ENCODE measurements at places on chromosomes 11 and 22.

- no peak for DNase-seq
These were observed 10.1 kb upstream of the NAALAD2 start for GRCh38 chr11:90124371-90124770.

- DNase-seq, result no peak
These were observed 55.1 kb downstream of the NOX4 start for GRCh38 chr11:89436071-89436470.

- DNase-seq, result peak; percentile 94
These were observed at the start of gene GALNT18 for GRCh38 chr11:11621573-11622339. Gene GALNT18 (minus strand): TSS chr11:11622005.

DNA sequence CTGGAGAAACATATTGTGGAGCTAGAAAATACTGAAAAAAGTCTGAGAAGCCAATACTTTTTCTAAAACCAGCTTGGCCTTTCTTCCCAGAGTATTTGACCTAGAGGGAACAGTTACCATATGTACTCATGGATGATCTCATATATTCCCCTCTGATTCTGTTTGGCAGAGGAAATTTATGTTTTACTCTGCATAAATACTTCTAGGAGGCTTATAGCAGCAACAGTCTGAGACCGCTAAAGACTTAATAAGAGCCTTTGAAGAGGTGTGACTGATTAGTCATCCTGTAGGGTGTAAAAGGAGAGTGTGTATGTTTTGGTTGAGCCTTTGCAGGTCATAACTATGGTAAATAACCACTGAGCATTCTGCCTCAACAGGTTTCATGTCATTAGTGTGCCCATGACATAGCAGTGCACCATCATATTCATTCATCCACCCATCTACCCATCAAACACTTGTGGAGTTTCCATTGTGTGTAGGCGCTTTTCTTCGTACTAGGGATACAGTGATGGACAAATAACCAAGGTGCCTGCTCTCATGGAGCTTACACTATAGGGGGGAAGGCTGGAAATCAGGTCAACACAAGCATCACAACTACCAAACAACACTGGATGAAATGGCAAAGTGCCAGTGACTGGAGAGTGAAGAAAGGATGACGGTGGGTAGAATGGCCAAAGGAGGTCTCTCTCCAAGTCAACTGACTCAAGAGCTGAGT lies 44.5 kb downstream of the TRAF6 start:
- no peak for DNase-seq

GRCh38 chr11:11312738-11313137 lies 40.3 kb downstream of the CSNK2A3 start:
- no peak for DNase-seq

DNA sequence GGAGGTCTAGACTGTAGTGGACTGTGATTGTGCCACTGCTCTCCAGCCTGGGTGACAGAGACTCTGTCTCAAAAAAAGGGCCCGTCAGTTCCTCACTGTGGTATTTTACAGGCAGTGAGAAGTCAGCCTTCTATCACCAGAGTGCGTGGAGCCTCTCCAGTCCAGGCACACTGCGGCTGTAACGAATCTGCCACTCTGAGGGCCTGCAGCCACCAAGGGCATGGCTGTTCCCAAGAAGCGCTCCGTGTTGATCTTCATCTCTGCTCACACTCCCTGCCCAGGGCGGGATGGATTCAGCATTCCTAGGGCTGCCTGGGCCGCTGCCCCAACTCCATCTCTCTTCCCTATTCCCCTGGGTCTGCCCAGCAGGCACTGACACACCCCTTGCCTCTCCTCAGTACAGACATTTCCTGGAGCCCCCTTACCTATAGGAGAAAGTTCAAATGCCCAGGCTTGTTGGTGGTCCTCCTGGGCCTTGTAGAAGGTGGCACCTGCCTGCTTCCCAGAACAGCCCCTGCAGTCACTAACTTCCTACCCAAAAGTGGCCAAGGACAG lies 148.4 kb downstream of the CACNA1I start:
- DNase-seq, result no peak

DNA sequence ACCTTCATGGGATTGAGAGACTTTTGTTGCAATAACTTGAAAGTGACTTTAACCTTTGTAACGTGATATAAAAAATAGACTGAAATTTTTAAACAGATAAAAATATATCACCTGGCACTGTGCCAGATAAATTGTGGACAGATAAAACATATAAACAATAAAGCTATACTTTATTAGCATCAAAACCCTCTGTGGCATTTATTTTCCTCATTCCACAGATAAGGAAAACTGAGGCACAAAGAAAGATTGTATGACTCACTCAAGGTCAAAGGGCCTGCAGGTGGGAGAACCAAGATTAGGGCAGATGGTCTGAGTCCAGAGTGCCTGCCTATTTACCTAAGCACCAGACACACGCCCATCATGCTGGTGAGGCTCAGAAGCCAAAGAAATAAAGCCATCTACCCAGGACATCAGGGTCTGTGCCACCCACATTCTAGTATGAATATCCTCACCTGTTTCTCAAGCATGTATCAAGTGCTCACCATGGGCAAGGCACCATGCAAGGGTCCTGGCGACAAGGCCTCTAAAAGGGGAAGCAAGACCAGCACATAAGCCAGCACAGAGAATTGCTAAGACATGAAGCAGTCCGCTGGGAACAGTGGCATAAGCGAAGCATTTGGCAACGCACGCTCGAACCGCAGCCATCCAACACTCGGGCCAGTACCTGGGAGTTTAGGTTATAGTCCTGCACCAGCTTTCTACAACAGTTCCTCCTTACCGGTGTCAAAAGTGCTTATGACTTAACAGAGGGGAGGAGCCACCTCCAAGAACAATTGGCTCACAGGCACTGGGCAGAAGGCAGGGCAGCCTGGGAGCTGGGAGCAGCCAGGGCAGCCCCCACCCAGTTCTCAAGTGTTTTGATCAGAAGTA lies 17.6 kb downstream of the MYH9 start:
- DNase-seq, result no peak

- DNase-seq, result no peak
These were observed 793.7 kb upstream of the LRRC4C start for GRCh38 chr11:42253156-42253555.

GRCh38 chr11:83206221-83206620 lies 12.7 kb downstream of the ANKRD42 start:
- no peak for DNase-seq

DNA sequence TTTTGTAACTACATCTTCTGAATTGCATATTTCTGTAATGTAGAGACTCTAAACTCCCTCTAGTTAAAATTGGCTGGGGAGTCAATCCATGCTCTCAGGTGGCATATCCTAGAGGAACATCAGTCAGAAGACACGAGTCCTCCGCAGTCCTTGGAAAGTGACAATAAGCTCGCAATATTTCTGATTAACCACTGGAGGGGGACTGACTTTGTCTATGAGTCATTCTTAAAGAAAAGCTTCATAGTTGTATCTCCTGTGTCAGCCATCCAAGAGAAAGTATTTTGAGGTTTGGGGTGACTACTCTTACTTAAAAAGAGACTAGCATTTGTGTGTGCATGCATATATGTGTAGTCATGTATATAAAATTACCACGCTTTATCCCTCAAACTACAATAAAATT lies 60.2 kb downstream of the SLN start:
- DNase-seq, result no peak

DNA sequence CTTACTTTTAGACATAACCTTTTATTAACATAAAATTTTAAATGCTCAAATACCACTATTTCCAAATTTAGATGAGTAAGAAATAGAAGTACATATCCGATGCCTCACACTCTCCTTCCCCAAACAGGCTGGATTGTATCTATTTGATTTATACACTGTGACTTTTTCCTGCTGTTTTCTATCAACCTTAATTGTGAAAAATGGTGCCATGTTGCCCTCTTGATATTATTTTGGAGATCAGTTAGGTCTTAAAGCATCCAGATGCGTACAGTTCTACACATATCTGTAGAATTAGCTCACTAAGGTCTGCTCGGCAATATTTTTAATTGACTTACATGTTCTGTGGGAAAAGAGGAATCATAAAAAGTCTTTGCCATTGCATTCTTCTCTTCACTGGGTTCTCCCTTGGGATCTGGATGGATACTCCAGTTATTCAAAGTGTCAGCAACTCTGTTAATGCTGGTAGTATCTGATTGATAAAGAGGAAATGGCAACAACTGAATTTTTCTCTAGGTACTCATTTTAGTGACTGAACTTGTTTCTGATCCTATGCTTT lies 27.2 kb downstream of the EIF3M start:
- DNase-seq, result no peak

- DNase-seq, result peak; percentile 16
These were observed 26.7 kb downstream of the FAM83F start for GRCh38 chr22:40021401-40022000.

- no peak for DNase-seq
These were observed 9.4 kb upstream of the FBLN1 start for GRCh38 chr22:45493286-45493771.

- no peak for DNase-seq
These were observed 63.5 kb upstream of the CSNK2A3 start for GRCh38 chr11:11416502-11416901.

DNA sequence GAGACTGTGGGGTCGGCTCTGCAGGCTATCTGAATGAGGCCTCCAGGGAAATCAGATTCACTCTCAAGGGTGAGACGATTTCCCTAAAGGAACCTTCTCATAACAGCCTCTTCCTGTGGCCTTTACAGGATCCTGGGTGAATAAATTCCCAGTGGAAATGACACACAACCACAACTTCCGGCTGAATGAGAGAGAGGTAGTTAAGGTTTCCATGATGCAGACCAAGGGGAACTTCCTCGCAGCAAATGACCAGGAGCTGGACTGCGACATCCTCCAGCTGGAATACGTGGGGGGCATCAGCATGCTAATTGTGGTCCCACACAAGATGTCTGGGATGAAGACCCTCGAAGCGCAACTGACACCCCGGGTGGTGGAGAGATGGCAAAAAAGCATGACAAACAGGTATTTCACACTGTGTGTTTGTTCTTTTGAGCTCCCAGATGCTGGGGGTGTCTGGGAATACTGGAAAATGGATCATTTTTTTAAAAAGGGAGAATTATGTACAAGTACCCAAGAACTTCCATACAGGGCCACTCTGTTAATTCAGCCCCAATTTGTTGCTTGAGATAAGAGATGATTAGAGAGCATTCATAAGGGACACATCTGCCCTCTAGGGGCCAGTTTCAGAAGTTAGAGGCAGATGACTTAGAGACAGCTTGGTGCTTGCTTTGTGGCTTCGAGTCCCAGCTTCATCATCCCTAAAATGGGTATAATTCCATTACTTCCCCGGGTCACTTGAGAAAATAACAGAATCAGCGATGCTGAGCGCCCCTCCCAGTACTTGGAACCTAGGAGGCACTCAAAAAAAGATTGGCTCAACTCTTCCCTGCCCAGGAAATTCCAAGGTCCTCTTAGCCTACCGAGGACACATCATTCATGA lies 10.2 kb downstream of the SERPIND1 start:
- no peak for DNase-seq

- DNase-seq, result no peak
These were observed 372.1 kb downstream of the FAT3 start for GRCh38 chr11:92596596-92597317.

GRCh38 chr22:45337536-45337935 lies 27.8 kb downstream of the FAM118A start:
- DNase-seq, result no peak

DNA sequence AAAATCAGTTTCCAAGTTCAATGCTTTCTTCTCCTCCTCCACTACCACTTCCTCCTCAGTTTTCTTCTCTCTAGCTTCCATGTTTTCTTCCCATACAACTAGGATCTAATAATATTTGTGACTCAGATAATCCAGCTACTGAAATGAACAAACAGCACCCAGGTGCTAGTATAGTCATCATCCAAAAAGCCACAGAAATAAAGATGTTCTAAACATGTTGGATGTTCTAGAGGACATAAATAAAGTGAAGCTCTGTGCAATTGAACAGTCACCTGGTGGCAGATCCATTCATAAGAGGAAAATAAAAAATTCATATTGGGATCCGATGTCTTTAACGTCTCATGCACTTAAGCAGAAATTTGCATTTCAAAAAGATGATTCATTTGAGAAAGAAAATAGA lies 142.8 kb downstream of the ENTHD1 start:
- no peak for DNase-seq

GRCh38 chr11:537622-538430 lies 499 bp downstream of the LRRC56 start:
- DNase-seq, result no peak

- no peak for DNase-seq
These were observed 25.6 kb upstream of the ADSL start for GRCh38 chr22:40320687-40321086.

DNA sequence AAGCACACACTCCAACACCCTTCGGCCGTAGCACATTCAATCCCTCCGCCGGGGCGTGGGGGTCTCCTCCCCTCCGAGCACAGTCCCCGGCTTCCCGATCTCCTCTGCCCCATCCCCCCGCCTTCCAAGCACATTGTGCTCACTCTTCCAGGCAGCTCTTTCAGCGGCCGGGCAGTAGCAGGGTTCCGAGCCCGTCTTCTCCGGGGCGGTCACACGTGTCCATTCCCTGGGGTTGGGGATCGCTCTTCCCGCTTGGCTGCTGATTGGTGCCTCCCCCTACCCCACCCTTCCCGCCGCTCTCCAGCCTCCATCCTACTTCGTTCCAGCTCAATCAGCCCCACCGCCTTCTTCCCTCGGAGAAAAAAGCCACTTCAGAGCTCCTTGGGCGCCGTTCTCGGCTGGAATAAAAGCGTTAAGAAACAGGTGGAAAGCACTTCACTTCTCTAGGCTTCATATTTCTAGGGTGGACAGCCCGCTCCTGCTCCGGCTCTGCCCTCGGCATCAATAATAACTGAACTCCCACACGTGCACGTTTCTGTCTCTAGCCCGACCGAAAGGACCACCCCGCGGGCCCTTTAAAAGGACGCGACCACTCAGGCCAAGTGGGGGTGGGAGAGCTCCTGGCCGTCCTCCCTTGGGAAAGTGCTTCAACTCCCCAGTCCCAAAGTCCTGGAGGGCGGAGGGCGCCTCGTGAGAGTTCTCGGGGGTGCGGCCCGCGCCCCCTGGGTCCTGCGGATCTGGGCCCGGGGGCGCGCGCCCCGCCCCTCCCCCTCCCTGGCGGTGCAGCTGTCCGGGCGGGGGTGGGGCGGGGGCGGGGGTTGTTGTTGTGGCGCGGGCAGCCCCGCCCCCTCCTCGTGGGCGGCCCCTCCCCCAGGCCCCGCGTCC lies 464 bp upstream of the CECR2 start:
- peak; percentile 43 for DNase-seq

GRCh38 chr22:29231971-29232959 lies 26.6 kb downstream of the EMID1 start:
- DNase-seq, result no peak

- DNase-seq, result no peak
These were observed 28.0 kb downstream of the ZC3H12C start for GRCh38 chr11:110121204-110121603.

DNA sequence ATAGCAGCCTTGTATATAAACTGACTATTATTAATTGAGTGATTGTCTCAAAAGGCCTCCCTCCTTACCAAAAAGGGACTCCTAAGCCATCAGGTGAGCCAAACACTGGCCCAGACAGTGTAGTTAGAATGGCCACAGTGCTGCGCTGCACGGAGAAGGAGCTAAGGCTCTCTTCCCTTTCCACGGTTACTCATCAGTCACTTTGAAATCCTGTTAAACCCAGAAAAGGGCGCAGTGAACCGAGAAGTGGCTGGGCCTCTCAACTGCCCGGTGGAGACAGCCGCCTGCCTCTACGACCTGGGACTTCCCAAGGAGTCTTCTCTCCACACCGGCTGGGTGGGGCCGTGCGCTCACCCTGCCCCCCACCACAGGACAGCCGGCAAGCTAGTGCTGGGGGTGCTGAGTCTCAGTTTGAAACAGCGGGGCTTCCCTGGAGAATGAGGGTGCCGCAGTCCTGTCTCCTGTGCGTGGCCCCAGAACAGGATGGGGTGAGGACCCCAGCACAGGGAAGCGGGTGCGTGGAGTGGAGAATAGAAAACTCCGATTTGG lies 1.3 kb downstream of the MYH9 start:
- DNase-seq, result no peak

Measured in mesothelial cell of epicardium (in vitro differentiated cells).